Osteocyte (in vitro differentiated cells): ENCODE measurements at places on chromosomes 11 and 22.

DNA sequence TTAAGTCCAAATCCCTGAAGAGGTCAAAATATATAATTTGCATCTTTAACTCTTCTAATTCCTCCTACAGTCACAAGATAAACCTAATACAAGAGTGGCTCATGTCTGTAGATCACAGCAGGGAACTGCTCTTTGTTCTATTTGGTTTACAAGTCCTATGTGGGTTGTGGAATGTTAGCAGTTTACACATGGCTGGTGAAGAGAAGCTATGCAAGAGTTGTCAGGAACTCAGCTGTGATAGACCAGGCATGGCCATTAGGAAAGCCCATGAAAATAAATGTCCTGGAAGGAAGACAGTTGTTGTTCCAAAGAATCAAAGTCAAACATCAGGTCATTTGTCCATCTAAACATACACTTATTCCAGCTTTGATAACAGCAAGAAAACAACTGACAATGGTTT lies 312.4 kb upstream of the PITPNB start:
- no peak for DNase-seq

GRCh38 chr11:69000831-69001242 lies 12.2 kb downstream of the MRGPRF start:
- no peak for DNase-seq

- DNase-seq = peak; percentile 82
Measured at GRCh38 chr11:62832336-62833234, at the start of gene TEX54. Gene TEX54 (minus strand): TSS chr11:62832841.

GRCh38 chr11:95279921-95280868 lies 49.2 kb upstream of the SESN3 start:
- DNase-seq = no peak

GRCh38 chr11:45082744-45083543 lies 63.5 kb upstream of the PRDM11 start:
- no peak for DNase-seq

- DNase-seq = no peak
Measured at GRCh38 chr22:44670220-44670988, 31.6 kb upstream of the PRR5 start.

GRCh38 chr11:112655371-112655770 lies 305.8 kb upstream of the NCAM1 start:
- DNase-seq = no peak

DNA sequence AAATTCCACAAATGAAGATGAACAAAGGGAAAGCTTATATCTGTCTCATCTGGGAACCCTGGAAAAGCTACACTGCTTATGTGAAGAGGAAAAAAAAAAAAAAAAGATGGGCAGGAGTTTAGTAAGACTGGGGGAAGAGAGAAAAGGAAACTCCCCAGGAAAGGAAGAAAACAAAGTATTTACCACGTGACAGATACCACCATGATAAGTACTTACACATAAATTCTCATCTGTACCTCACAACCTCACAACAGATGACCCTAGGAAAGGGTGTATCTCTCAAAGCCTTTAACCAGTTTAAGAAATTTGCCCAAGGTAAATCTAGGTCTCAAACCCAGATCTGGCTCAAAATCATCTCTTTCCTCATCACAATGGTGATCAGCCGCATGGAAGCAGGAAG lies 77.1 kb downstream of the GAB2 start:
- no peak for DNase-seq

DNA sequence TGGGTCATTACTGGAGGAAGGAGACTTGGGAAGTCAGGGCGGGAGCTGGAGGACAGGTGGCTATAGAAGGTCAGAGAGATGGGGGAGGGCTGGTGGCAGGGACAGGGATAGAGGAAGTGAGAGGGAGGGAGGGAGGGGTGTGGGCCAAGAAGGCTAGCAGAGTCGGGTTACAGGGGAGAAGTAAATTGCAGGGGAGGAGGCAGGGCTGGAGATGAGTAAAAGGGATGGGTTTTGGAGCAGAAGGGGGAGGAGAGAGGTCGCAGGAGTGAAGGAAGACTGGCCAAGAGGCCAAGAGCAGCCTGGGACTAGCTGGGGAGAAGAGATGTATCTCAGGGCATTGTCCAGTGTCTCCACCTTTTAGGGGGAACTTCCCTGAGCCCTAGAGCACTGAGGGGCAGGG lies 33.0 kb downstream of the LRRC10B start:
- no peak for DNase-seq

- DNase-seq = peak; percentile 57
Measured at GRCh38 chr22:22811016-22812009, 76.3 kb upstream of the IGLL5 start.

DNA sequence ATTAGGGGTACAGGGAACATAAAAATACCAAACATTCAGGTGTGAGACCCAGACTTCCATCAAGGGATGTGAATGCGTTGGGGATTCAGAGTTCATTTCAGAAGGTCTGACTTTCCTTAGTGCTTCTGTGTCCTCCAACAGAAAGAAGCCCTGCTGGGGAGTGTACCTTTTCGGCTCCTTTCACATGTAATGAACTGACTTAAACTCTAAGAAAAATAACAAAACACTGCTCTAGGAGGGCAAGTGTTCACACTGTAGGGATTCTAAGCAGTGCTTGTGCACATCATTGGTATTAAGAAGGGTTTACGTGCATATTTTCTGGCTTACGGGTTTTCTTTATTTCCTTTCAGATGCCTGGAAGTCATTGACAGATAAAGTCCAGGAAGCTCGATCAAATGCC lies 15.7 kb upstream of the TTC36 start:
- no peak for DNase-seq

DNA sequence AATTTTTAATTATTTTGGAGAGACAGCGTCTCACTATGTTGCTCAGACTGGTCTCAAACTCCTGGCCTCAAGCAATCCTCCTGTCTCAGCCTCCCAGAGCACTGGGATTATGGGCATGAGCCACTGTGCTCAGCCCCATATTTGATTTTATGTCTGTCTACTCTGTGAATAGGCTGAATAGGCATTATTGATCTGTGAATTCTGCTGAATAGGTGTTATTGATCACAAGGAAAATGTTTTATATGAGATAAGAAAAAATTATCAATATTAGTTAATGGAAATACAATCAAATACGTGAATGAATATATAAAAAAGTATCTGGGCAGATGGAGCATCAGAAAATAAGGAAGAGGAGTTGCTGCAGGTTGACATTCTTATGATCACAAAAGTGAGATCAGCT lies 483.4 kb upstream of the LARGE1 start:
- DNase-seq = no peak

DNA sequence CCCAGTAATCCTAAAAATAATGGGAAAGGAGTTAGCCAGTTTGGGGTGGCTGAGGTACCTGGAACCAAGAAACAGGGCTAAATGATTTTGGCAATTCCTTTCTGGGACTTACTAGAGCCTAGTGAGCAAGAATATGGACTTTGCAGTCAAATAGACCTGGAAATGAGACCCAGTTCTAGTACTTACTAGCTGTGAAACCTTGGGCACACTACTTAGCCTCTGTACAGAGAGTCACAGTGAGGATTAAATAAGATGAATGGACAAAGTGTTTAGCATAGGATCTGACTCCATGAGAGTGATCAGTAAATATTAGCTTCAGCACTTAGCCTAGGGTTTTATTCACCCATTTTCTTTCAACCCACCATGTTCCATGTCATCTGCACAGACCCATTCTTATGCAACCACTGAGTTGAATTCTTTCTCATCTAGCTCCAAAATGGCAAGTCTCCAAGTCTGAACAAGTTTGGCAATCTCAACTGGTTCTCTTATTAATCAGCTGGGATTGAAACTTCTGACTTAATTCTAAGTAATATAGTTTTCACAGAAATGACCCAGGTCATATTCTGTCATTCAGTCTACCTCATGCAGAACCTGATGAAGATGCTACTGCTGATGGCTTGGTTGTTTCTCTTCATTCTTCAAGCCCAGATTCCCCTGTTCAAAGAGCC lies 15.0 kb upstream of the SORL1 start:
- no peak for DNase-seq

- no peak for DNase-seq
Measured at GRCh38 chr11:76617553-76618265, 52.8 kb downstream of the LRRC32 start.

DNA sequence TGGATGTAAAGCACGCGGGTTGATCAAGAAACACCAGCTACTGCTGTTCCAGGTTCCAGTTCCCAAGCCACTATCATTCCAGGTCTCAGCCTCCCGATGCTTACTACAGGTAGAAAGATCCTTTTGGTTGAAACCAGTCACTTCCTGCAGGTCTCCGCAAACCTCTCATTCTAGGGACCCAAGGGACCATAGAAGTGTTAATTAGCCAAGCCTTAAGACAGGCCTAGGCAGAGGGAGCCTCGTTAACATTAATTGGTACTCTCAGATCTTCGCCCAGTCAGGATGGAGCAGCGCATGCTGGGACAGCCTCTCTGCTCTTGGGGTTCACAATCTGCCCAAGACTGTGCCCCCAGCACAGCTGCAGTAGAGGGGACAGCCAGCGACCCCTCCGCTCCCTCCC lies 11.2 kb upstream of the OAF start:
- no peak for DNase-seq
